ENCODE measurements at places on chromosomes 3 and 15. TPM values are rescaled to one million over a fixed set of nuclear protein-coding genes. Genes with fewer than 3 reads are reported as not detected.

The PLXNB1 gene
- total RNA-seq = 161 TPM

DNA sequence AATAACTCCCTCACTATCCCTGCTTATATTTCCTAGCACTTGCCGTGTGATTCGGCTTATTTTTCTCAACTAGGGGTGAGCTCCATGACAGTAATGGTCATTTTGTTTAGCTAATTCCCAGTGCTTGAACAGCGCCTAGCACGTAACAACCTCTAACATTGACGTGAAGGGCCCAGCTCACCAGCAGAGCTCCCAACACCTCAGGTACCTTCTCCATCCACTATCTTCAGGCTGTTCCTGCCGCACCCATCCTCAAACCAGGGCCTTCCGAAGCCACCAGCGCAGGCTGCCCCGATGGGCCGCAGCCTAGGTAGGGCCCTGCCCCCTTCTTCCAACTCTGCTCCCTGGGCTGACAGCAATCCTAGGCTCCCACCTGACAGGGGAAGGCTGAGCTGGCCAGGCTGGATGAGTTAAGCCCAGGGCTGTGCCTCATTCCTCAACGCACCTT lies 751 bp upstream of the RPS17 start:
- no peak for DNase-seq

GRCh38 chr3:129553171-129553570 lies 10.2 kb downstream of the H1-8 start:
- no peak for DNase-seq

- no peak for DNase-seq
Observed at GRCh38 chr15:54347082-54347827, 369.0 kb downstream of the UNC13C start.
